ENCODE measurements at places on chromosomes 6 and 20.

GRCh38 chr6:133973109-133973971 is 20.3 kb downstream of the TBPL1 start:
- DNase-seq = no peak

DNA sequence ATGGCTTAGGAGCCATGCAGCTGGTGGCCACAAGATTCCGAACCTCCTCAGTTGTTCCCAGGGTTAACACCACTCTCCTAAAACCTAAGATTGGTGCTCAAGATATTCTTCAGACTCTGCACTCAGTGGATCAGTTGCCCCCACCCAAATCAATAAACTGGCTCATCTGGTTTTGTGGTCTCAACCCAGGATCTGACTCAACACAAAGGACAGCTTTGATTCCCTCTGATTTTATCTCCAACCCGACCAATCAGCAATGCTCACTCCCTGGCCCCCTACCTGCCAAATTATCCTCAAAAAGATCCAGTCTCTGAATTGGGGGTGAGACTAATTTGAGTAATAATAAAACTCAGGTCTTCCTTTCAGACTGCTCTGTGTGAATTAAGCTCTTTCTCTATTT is 137.5 kb downstream of the EYS start:
- no peak for DNase-seq

GRCh38 chr6:98640366-98640765 is 194.0 kb upstream of the POU3F2 start:
- no peak for DNase-seq

- no peak for DNase-seq
Measured at GRCh38 chr20:61052195-61052750, 199.8 kb upstream of the CDH4 start.

DNA sequence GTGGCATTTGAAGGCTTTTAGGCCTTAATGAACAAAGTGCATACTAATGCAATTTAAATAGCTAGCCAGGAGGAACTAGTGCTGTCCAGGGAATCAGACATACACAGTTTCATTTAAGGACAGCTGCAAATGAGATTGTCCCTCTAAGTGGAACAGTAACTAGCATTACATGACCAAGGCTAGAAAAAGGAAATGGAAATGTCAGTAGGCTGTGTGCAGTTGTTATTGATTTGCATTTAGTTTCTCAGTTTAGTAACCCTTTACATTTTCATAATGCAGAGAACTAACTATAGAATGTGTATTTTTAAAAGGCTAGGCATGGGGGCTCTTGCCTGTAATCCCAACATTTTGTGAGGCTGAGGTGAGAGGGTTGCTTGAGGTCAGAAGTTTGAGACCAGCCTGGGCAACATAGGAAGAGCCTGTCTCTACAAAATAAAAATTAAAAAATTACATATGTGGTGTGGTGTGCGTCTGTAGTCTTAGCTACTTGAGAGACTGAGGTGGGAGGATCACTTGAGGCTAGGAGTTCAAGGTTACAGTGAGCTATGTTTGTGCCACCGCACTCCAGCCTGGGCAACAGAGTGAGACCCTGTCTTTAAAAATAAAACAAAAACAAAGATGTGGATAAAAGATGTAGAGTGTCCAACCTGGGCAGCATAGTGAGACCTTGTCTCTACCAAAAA is 468.0 kb downstream of the UTRN start:
- no peak for DNase-seq
